ENCODE measurements at places on chromosomes 1 and 21.

GRCh38 chr1:236150311-236150955 is 8.1 kb downstream of the GPR137B start:
- DNase-seq = no peak

GRCh38 chr1:193013707-193014106 is 45.5 kb downstream of the UCHL5 start:
- DNase-seq = no peak

DNA sequence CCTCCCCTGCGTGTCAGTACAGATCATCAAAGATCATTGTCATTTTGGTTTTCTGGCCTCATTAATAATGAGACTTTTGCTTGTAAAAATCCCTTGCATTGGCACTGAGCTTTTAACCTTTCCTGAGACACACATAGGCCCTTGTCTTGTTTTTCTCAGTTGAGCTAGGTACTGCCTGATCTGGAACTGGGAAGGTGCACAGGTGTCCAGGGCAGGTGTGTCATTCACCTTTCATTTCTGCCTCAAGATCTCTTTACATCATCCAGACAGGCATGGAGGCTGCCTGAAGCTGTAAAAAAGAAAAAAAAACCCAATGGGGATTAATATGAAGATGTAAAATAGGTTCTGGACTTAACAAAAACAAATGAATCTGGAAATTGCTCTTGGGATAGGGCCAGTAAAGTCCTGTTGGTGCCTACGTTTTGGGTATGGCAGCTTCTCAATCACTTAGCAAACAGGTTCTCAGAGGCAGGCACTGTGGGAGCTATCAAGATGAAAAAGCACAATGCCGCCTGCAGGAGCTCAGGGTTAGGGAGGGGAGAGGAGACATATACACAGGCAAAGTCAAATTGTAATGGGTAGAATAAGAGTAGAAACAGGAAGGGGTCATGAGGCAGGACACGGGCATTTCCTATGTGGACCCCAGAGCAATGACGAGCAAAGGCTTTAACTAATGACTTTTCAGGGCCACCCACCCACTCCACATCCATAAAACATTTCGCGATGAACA is 1.0 kb upstream of the KCNC4 start:
- DNase-seq = no peak

DNA sequence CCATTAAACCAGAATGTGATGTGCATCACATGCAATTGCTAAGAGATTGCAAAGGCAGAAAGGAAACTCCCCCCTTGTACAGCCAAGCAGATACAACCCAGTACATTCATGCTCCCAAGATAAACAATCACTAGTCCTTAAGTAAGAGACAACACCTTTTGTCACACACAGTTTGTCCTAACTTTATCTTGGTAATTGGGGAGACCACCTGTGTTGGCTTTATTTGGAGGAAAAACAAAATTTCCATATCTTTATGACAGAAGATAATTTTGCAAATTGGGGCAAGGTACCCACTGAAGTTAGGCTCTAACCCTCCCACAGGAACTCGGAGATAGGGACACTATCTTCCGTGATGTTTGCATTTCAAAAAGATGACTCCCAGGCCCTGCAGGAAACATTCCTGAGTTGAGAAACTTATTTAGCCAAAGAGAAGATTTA is 175.0 kb upstream of the TNR start:
- DNase-seq = no peak

DNA sequence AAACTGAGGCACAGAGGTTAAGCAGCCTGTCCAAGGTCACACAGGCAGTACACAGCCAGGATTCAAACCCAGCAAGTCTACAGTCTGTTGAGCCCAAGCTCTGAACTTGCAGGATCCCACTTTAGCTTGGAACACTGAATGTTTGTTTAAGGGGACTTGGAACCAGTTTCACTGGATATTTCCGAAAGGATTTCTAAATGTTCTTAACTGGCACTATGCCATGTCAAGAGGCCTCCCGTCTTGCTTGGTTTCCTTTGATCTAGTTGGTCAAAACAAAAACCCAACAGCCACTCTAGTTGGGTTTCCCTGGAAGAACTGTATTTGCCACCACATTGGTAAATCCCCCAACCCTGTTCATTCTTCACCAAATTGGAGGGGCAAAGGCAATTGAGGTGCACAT is 317.6 kb upstream of the KAZN start:
- no peak for DNase-seq

- DNase-seq = peak; percentile 72
Observed at GRCh38 chr1:33943978-33944377, 80.1 kb downstream of the HMGB4 start.

DNA sequence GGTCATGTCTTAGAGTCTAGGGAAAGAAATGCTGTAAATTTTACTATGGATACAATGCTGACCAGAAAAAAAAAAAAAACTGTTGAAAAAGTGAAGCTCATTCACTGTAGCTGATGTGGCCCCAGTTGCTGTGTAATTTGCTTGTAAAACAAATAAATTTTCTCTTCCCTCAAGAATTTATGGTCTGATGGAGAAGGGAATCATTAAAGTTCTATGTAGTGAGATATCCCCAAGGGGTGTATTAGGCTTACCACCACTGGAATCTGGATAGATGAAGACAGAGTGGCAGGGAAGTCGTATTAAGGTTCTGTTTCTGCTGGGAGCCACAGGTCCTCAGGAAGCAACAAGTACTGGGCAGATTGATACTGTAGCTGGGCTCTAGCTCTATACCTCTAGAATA is 860.0 kb downstream of the LTN1 start:
- no peak for DNase-seq

DNA sequence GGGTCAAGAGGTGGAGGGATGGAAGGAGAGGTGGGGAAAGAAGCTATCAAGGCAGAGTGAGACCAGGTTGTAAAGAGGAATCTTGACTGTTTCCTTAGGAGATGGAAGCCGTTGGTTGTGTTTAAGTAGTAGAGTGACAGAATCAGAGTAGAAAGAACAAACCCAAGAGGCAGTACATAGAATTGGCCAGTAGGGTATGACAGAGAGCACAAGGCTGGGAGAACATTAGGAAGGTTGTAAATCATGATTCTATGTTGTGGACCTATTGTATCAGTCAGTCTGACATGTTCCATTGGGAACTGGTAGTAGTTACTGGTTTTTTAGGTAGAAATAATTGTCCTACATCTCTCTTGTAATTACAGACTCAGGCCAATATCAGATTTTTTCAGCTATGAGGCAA is 486.9 kb upstream of the USP24 start:
- DNase-seq = no peak

GRCh38 chr1:192448026-192448578 is 127.5 kb upstream of the RGS1 start:
- no peak for DNase-seq

DNA sequence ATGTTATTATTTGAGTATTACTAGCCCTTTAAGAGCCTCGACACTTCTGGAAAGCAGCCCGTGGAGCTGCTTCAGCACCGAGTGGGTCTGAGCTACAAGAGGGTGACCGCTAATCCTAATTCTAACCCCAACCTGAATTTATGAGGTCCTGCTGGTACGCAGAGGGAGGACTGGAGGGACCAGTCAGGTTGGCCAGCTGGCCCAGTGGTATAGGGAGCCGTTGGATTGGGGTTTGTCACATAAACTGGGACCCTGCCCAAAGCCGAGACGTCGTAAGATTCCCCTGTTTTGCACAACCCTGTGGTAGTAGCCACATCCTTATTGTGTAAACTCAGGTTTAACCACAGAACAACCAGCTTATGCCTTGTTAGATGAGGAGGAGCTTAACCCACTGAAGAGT is 60.8 kb upstream of the F3 start:
- no peak for DNase-seq

- DNase-seq = no peak
Observed at GRCh38 chr1:99867682-99868081, 17.5 kb downstream of the AGL start.

- no peak for DNase-seq
Observed at GRCh38 chr1:152824964-152825363, 2.3 kb upstream of the LCE1A start.

GRCh38 chr1:18941221-18942141 is 15.0 kb downstream of the IFFO2 start:
- DNase-seq = peak; percentile 85

DNA sequence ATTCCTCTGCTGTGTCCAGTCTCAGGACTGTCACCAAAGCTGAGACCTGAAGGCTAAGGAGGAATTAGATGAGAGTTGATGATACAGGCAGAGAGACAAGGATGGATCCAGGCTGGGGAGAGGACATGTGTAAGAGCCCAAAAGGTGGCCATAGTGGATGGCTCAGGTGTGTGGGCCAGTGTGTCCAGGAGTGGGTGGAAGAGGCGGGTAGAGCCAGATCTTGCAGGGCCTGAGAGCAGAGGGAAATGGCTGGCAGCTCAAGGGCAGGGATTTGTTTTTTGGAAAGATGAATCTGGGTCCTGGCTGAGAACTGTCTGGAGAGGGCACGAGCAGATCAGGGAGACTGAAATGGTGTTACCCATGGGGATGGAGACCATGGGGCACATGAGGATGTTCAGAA is 38.1 kb downstream of the AZIN2 start:
- no peak for DNase-seq

DNA sequence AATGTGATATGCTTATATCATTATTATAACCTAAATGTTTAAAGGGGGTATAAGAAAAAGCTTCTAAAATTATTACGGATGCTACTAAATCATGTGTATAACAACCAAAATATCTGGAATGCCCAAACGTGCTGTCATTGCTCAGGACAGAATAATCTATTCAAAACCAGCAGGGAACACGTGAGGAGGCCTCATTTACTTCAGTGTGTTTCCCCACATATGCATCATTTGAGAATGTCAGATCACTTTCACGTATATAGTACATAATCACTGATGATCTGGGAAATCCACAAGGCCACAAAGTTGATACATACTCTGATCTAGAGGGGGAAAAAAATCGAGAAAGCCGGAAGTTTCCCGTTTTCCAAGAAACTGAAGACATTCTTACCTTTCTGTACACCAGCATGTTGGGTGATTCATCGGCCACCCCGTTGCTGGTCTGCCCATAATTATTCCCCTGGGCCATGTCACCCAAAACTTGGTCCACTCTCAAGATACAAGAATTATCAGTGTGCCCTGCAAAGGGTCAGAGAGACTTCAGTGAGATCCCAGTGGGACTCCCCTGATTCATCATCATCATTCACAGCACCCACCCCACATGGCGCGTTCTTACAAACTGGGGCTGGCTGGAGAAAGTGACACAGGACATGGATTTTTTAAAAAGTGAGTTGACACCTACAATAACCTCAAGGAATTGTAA is 1.5 kb downstream of the RGS7 start:
- no peak for DNase-seq

DNA sequence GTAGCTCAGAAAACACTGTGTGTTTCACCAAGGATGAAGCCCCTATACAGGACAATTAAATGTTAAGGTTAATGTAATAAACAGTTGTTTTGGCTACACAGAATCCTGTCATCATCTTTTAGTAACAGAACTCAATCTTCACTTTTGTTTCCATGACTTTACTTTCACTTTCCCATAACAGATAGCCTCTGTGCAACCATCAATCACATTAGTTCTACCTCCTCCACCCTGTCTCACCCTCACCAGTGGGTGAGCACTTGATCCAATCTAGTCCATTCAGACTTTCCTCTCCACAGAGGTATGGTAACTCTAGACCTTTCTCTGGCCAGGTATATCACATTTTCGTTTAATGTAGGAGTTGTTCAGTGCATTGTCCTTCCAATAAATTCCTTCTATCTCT is 1018.5 kb downstream of the ADGRL2 start:
- DNase-seq = no peak

DNA sequence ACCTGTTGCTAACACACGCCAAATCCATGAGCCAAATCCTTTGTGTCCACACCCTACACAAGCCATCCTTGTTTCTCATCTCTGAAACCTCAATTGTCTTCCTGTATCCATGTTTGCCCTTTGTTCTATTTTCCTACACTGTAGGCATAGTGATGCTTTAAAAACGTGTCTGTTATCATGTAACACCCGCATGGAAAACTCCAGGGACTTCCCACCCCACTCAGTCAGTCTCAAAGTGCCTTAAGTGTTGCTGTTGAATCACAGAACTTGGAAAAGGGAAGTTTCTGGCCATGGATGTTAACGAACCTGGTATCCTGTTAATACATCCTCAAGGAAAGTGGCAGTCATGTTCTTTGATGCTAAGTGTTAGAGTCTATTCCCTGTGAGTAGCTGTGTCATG is 9.7 kb downstream of the OR2T11 start:
- DNase-seq = no peak

GRCh38 chr1:14113841-14114567 is 414.0 kb downstream of the PRDM2 start:
- no peak for DNase-seq

DNA sequence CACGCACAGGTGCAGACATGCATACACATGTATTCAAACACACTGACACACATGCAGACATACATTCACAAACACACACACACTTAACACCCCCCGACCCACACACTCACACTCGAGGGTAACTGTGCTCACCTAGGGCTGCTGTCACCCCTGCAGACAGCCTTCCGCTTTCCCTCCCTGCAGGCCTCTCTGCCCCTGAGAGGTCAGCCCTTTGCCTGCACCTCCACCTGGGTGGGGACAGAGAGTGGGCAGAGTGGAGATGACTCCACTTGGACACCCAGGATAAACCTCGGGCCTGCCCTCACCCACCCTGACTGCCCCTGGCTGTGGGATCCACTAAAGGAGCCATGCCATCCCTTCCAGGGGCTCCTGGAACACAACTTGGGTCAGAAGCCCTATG is 264.3 kb downstream of the PTPRU start:
- DNase-seq = no peak

GRCh38 chr1:14888374-14888773 is 265.2 kb upstream of the TMEM51 start:
- DNase-seq = no peak

DNA sequence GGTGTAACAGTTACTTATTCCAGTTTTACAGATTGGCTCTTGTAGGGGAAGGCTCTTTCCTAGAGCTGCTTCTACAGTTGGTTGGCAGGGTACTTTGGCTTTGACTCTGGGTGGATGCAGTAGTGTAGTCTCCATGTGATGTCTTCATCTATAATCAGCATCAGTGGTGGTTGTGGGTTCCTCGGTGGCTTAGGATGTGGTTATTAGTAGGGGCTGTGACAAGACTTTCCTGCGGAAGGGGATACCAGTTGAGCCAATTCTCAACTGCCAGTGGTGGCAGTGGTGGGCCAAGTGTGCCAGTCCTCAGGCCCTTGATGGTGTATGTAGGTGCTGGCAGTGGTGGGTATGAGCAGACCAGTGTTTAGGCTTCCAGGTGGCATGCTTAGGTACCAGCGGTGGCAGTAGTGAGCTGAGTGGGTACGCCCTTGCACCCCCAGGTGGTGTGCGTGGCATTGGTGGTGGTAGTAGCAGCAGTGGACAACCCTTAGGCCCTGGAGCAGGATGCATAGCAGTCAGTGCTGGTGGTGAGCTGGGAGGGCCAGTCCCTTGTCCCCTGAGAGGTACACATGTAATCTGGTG is 27.2 kb upstream of the KLF18 start:
- no peak for DNase-seq

DNA sequence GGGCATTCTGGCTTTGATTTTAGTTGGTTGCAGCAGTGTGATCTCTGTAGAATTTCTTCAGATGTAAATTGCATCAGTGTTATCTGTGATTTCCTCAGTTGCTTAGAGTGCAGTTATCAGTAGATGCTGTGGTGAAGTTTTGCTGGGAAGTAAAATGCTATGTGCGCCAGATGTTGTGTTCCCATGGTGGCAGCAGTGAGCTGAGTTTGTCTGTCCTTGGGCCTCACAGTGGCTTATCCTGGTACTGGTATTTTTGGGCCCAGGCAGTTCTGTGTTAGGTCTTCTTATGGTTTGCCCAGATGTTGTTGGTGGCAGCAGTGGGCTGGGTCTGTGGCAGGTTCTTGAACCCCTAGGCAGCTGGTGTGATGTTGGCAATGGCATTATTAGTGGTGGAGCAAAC is 1242.1 kb downstream of the PLA2G4A start:
- no peak for DNase-seq

- no peak for DNase-seq
Observed at GRCh38 chr1:16109571-16109970, 36.1 kb upstream of the FAM131C start.

- no peak for DNase-seq
Observed at GRCh38 chr1:159856576-159856975, 5.9 kb downstream of the VSIG8 start.
